Activated T-cell treated with anti-CD3 and anti-CD28 coated beads, Interleukin-2, amount 50 U/mL, for 72 hours (primary cell): ENCODE measurements at places on chromosomes 11 and 22. TPM values are rescaled to one million over a fixed set of nuclear protein-coding genes. Genes with fewer than 3 reads are reported as not detected.

- peak overlapping the region; percentile 91 for H3K4me3 ChIP-seq
- no peak for DNase-seq
- H3K27ac ChIP-seq = peak overlapping the region; percentile 72
- H3K4me1 ChIP-seq = peaks cover 49% of the 10 kb centered on the region
- peaks cover 11% of the 10 kb centered on the region for H3K36me3 ChIP-seq
- no peaks in the 10 kb centered on the region for H3K27me3 ChIP-seq
These were observed 2.3 kb downstream of the TUBGCP6 start for GRCh38 chr22:50242406-50242949.

GRCh38 chr11:72786305-72787215 lies 7.3 kb downstream of the STARD10 start:
- H3K4me1 ChIP-seq = peaks cover 34% of the 10 kb centered on the region
- DNase-seq = no peak
- H3K27ac ChIP-seq = no peak overlapping the region
- no peaks in the 10 kb centered on the region for H3K36me3 ChIP-seq
- no peaks in the 10 kb centered on the region for H3K27me3 ChIP-seq

The ART5 gene
- not detected for total RNA-seq

DNA sequence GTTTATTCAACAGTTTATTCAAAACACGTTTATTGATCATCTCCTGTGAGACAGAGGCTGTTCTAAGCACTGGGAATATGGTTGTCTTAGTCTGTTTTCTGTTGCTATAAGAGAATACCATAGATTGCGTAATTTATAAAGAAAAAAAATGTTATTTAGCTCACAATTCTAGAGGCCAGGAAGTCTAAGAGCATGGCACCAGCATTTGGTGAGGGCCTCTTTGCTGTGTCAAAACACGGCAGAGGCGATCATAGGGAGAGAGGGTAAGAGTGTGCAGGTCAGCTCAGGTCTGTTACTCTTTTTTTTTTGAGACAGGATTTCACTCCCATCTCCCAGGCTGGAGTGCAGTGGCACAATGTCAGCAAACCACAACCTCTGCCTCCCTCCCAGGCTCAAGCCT lies 5.2 kb upstream of the IL17RA start:
- H3K27me3 ChIP-seq = peaks cover 1% of the 10 kb centered on the region
- no peak for DNase-seq
- H3K4me1 ChIP-seq = peaks cover 49% of the 10 kb centered on the region
- no peaks in the 10 kb centered on the region for H3K36me3 ChIP-seq
- no peak overlapping the region for H3K27ac ChIP-seq

DNA sequence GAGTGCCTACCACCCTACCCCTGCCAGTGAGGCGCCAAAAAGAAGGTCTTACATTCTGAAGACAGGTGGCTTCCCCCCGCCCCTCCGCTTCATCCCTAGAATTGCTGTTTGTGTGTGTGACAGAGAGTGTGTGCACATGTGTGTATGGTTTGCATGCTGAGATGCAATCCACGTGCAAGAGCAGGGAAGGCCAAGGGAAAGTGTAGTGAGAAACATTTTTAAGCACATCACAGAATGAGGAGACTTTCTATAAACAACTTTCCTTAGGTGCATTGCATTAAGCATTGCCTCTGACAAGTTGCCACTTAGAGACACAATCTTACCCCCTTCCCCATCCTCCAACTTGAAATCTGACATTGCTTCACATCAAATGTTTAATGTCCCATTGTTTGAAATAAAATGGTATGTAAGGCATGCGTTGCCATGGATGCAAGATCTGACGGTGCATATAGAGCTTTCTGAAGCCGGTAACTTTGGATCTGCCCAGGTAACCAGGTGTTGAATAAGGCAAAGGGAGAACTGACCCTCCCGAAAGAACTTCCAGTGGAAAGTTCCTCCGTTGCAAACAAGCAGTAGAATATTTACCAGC lies 21.4 kb downstream of the FJX1 start:
- H3K27ac ChIP-seq = no peak overlapping the region
- peaks cover 37% of the 10 kb centered on the region for H3K27me3 ChIP-seq
- no peak for DNase-seq
- no peak overlapping the region for H3K4me3 ChIP-seq

- H3K27ac ChIP-seq = no peak overlapping the region
- no peaks in the 10 kb centered on the region for H3K27me3 ChIP-seq
- no peaks in the 10 kb centered on the region for H3K4me1 ChIP-seq
- no peak overlapping the region for H3K4me3 ChIP-seq
- no peak for DNase-seq
These were observed 108.3 kb downstream of the SWAP70 start for GRCh38 chr11:9772218-9772617.

The UBQLNL gene
- not detected for total RNA-seq

DNA sequence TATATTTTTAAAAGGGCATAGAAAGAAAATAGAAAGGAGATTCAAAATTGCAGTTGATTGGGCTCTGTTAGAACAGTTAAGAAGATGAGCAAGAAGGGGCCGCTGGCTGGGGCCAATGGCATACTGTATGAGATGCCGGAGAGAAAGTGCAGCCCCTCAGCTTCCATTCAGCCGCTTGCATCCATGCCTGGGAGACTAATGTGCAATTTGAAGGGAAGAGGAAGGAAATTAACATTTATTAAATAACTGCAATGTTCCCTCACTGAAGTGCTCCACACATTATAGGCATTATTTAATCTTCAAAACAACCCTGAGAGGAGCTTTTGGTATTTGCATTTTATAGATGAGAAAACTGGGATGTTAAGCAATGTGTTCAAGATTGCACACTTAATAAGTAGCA lies 44.7 kb upstream of the CSNK2A3 start:
- H3K27me3 ChIP-seq = no peaks in the 10 kb centered on the region
- no peak overlapping the region for H3K4me3 ChIP-seq
- H3K4me1 ChIP-seq = no peaks in the 10 kb centered on the region
- no peak for DNase-seq
- no peak overlapping the region for H3K27ac ChIP-seq

DNA sequence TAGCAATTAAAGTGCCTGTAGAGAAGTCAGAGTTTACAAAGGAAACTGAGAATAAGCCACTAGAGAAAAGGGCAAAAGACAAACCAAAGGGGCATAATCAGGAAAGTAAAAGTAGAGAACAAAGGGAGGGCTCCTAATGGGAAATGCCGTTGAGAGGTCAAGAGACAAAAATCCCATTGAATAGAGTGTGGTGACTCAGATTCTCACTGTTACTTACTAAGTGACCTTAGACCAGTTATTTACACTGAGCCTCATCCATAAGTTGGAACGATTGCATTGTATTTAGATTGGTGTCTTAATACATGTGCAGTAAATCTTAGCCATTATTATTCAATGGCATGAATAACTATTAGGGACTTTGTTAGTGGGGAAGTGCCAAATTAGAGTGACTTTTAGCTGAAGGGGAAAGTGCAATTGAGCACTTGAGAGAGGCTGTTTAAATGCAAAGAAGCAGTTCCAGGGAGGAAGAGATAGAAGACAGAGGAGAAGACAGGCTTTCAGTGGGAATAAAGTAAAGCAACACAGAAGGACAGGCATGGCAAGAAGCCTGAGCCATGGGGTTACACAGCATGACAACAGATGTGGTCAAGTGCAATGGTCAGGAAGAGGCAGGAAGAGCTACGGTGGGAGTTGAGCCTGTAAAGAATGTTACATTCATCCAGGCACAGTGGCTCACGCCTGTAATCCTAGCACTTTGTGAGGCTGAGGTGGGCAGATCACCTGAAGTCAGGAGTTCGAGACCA lies 82.6 kb downstream of the UBASH3B start:
- DNase-seq = no peak
- H3K36me3 ChIP-seq = no peaks in the 10 kb centered on the region
- no peaks in the 10 kb centered on the region for H3K27me3 ChIP-seq
- no peak overlapping the region for H3K4me3 ChIP-seq

The OR5P2 gene
- not detected for total RNA-seq

GRCh38 chr22:29623553-29624169 lies 20.2 kb downstream of the NF2 start:
- DNase-seq = no peak
- peak overlapping the region; percentile 7 for H3K27ac ChIP-seq
- H3K4me3 ChIP-seq = peak overlapping the region; percentile 29
- no peaks in the 10 kb centered on the region for H3K27me3 ChIP-seq

- peak overlapping the region; percentile 99 for H3K4me3 ChIP-seq
- peaks cover 63% of the 10 kb centered on the region for H3K4me1 ChIP-seq
- H3K27ac ChIP-seq = no peak overlapping the region
- no peak for DNase-seq
- no peaks in the 10 kb centered on the region for H3K27me3 ChIP-seq
These were observed 2.7 kb downstream of the FADD start for GRCh38 chr11:70205766-70206165.
